Hippocampal formation (tissue), 2 donors: ENCODE measurements at places on chromosomes 4 and X.

GRCh38 chr4:15232366-15233263 lies 195.2 kb upstream of the C1QTNF7 start:
- DNase-seq: no peak

GRCh38 chrX:109840585-109840984 lies 107.5 kb upstream of the ACSL4 start:
- peak; percentile 1 for DNase-seq

GRCh38 chr4:80803337-80803736 lies 227.2 kb upstream of the BMP3 start:
- no peak for DNase-seq

GRCh38 chrX:152926279-152926678 lies 28.4 kb downstream of the ZNF185 start:
- DNase-seq: peak; percentile 23

GRCh38 chr4:3660928-3661515 lies 105.2 kb upstream of the ADRA2C start:
- no peak for DNase-seq

- DNase-seq: no peak
Measured at GRCh38 chrX:56764153-56764974, 35.3 kb downstream of the NBDY start.
